ENCODE measurements at places on chromosomes 4 and X.

DNA sequence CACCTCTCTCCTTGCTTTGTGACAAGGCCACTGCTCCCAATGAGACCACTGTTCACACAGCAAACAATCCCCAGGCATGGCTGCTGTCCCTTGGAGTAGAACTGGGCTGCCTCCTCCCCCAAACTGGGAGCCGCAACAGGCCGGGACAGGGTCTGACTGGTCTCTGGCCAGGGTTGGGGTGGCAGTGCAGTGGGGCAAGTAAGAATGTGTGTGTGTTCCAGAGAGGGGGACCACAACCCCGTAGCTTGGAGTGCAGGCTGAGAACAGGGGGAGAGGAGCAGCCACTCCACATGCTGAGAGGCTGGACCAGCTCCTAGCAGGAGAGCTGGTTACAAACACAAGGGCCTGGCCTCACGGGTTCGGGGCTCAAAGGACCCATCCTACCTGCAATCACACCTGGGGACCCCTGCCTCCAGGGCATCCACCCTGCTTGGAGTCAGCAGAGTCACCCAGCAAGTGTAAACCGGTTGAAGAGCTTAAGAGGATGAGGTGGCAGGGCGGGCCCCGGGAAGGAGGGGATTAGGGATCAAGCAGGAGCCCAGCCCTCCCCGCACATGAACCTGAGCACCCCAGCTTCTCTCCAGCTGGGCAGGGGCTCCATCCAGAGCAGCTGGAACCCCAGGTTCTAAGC is 3.8 kb upstream of the ZNF185 start:
- no peak for DNase-seq

DNA sequence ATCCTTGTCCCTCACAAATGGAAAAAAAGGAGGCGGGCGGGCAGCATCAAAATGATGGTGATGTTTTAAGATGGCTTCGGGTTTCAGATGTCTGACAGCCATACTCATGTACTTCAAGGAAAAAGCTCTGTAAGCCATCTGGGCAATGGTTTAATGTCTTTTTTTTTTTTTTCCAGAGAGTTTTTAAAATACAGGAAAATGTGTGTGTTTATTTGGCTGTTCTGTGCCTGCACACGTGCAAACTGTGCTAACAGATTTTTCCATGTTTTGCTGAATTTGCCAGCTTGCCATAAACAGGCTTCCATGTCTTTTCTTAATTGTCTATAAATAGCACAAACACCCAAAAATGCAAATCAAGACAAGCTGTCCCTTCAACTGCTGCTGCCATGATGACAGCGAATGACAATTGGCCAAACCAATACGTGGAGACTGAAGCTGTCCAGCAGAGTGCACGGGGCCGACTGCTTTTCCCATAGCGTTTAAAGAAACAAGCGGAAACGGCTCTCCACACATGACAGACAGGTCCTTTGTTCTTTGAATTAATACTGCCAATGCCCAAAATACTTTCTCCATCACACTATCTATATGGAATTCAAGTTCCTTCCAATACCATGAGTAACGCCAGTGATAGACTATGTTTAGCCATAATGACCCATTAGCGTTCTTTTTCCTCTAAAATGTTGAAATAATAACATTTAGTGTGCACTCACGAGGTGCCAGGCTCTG is 35.7 kb downstream of the AFAP1 start:
- peak; percentile 62 for DNase-seq

DNA sequence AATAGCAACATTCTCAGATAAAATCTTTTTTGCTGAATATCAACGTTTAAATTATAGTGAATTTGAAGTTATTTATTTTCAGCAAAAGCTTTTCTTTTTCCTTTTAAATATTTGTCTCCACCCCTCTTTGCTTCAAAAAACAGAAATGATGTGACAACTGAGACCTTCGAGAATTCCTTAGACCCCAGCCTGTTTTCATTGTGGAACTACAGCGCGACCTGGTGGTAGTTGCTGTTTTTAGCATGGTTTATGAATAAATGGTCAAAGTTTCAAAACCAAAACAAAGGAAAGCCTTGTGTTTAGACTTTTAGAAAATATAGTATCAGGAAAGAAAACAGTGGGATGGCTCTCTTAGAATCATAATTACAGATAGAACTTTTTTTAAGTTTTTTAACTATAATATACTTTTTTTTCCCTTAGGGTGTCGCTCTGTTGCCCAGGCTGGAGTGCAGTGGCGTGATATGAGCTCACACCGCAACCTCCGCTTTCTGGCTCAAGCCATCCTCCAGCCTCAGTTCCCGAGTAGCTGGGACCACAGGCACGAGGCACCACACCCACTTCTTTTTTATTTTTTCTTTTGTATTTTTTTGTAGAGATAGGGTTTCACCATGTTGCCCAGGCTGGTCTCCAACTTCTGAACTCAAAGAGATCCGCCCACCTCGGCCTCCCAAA is 26.8 kb upstream of the TMEM184C start:
- DNase-seq: peak; percentile 9

DNA sequence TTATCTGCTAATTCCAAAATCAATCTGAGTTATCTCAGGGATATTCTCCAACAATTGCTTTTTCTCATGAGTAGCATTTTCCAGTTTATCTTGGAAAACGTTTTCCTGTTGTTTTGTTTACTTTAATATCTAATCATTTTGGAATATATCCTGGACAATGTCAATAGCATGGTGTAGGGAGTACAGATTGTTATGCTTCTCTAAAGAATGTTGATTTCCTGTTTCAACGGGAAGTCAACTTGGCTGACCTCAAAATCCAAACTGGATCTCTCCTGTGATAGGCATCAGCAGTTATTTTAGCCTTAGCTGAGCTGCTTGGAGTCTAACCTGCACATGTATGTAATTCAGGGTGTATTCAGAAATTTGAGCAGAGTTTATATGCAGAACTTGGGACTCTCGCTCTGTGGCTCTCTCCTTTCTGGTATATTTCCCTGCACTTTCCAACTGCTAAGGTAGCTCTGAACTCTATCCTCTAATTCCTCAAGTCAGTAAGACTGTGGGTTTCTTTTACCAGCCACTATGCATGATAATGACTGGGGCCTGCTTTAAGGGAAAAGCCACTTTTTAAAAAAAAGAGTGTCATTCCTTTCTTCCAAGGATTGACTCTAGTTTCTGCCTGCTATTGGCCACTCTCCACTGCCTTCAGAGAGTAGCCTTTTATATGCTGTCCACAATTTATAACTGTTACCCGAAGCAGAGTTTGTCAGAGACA is 7.7 kb downstream of the PRSS48 start:
- no peak for DNase-seq

GRCh38 chr4:62077406-62077805 is 877.3 kb downstream of the ADGRL3 start:
- no peak for DNase-seq

DNA sequence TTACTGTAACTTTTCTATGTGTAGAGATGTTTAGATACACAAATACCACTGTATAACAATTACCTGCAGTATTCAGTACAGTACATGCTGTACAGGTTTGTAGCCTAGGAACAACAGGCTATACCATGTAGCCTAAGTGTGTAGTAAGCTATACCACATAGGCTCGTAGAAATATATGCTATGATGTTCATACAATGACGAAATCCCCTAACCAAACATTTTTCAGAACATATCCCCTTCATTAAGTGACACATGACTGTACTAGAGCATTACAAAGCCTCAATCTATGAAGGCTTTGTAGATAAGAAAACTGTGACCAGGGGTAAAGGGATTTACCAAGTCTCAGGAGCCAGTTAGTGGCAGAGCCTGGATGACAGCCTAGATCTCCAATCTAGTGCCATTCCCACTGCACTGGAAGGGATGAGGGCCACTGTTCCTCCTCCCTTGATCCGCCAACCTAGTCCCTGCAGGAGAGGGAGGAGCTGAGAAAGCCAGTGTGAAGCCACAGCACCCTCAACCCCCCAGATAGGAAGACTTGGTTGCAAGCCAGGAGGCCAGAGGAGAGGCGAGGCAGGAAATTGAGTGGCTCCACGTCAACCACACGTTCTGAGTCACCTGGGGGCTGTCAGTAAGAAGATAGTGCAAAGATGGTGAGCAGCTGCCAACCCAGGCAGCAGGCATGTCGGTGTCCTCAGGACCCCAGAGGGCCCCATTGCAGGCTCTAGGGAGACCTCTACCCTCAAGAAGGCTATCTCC is 227.7 kb downstream of the BCOR start:
- DNase-seq: no peak

DNA sequence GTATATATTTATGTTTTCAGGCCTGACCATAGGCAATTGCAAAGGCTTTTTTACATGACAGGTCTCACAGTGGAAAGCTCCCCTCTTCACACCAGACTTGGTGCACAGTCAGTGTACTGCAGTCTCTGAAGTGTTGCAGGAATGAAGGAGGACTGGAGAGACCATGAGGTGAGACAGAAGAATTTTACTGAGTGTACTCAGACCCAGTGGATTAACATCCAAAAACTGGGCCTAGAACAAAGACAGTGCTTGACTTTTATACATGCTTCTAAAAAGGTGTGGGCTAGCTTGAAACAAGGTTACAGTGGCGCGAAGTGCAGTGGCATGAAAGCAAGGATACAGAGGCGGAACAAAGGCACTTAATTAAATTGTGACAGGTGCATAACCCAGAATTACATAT is 822.9 kb downstream of the RAPGEF2 start:
- no peak for DNase-seq

DNA sequence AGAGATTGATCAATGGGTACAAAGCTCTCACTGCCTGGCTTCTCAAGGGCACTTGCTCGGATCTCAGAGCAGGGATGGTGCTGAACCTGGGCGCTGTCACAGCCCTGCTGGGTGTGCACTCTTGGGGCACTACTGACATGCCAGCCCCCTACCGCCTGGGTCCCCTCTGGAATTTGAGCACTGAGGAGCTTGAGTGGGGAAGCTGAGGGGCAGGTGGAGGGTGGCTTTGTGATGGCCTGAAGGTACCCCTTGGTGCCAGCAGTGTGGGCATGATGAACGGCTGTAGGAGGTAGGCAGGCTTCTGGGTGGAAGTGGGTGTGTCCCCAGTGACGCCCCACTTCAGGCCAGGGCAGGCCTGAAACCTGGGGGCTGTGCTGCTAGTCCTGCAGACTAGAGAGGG is 379.1 kb upstream of the GRID2 start:
- DNase-seq: no peak

DNA sequence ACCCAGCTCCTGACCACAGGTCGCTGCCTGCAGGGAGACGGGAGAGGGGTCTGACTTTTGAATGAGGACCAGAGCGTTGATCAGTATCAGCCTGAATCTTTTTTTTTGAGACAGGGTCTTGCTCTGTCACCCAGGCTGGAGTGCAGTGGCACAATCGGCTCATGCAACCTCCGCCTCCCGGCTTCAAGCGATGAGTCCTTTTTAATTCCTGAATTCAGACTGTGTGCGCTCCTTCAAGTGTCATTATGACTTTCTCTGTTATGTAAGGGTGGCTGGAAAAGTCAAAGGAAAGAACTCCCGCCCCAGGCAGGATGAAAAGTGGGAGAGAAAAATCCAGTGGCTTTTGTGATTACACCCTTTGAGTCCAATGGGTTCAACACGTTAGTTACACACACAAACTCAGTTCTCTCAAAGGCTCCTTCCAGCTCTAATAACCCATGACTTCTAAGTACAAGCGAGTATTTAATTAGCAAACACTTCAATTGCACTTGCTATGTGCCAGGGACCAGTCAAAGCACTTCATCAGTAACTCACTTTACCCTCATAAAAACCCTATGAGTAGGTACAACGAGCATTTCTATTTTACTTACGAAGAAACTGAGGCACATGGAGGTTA is 44.4 kb downstream of the PDHA1 start:
- DNase-seq: no peak

GRCh38 chrX:21885568-21885967 is 29.8 kb downstream of the YY2 start:
- no peak for DNase-seq

DNA sequence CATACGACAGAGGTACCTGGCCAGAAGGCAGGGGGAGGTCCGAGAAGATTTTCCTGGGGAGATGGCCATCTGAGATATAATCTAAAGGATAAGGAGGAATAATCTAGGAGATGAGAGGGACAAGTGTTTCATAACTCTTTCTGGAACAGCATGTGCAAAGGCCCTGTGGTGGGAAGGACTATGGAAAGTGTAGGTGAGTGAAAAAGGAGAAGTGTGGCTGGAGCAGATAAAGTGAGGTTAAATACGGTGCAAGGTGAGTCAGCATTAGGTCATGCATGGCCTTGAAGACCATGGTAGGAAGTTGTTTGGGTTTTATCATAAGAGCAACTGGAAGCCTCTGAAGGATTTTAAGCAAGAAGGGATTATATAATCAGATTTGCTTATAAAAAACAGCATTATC is 34.6 kb upstream of the MTM1 start:
- DNase-seq: no peak

DNA sequence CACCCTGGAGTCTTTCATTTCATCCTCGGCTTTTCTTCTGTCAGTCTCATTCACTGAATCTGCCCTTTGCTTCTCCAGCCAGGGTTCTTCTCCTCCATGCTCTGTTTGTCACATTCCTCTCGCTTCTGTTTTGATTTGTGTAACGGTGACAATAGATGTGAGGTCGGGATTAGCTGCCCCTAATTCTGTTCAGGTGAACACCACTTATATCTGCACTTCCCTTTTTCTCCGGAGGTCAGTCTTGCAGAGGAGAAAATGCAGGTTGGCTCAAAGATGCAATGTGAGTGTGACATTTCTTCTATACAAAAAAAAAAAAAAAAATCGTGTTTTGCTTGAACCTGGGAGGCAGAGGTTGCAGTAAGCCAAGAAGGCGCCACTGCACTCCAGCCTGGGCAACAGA is 262.9 kb downstream of the ASMT start:
- no peak for DNase-seq

DNA sequence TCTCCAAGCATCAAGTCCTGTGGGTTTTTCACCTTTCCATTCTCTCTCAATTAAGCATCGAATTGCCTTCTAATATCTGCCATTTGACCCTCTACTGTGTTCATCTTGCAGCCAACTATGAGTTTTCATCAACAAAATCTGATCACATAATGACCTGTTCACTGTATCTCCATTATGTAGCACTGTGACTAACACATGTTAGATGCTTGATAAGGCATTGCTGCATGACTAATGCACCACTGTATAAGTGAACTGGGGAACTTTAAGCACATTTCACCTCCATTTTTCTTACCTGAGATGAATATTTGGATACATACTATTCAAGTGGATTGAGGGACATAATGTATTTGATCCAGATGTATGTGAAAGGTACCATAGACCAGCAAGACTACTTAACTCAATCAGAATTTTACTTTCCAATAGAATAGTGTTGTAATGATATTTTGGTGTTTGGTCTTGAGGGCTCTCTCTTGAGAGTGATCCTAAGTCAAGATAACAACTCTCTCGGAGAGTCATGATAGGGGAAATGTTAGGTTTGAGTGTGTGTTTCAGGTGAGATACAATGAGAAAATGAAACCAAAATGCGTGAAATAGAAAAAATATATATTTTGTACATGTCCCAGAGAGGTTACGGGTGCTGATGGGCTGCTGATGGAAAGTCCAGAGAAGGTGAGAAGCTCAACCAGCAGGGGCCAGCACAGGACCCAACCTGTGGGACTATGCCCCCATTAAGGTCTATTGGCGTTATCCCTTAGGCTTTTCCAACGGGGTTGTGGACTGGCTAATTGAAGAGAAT is 60.2 kb upstream of the HS3ST1 start:
- DNase-seq: no peak

GRCh38 chr4:42489095-42489494 is 91.8 kb downstream of the SHISA3 start:
- no peak for DNase-seq

- DNase-seq: peak; percentile 13
Observed at GRCh38 chrX:21487832-21488231, 113.6 kb downstream of the CNKSR2 start.

- DNase-seq: no peak
Observed at GRCh38 chr4:137370679-137371078, 161.6 kb downstream of the PCDH18 start.

GRCh38 chrX:17876135-17876534 is 15.0 kb upstream of the RAI2 start:
- DNase-seq: no peak

Measured in NCI-H1417 (cell line).